ENCODE measurements at places on chromosomes 6 and 20.

DNA sequence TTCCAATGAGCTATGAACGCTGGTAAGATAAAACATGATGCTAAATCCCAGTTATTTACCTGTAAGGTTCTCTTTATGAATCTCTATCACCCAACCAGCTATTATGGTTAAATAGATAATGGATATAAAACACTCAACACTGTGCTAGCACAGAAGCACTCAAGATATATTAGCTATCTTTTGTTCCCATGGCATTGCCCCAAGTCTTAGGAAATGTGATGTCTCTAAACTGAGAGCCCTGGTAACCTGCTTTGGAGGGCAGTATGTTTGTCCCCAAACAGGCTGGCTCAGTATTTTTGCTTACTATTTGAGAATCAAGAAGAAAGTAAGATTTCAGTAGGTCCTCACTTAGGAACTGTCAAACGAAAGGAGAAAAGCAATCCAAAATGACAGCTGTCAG is 90.5 kb downstream of the BTBD9 start:
- no peak for DNase-seq

GRCh38 chr6:168229368-168229752 is 90.2 kb downstream of the DACT2 start:
- no peak for DNase-seq

- no peak for DNase-seq
Observed at GRCh38 chr6:5115168-5115567, 30.0 kb downstream of the PPP1R3G start.

- no peak for DNase-seq
Observed at GRCh38 chr6:114862819-114863218, 520.0 kb upstream of the HS3ST5 start.

- no peak for DNase-seq
Observed at GRCh38 chr20:62142252-62143080, 728 bp downstream of the PSMA7 start.

DNA sequence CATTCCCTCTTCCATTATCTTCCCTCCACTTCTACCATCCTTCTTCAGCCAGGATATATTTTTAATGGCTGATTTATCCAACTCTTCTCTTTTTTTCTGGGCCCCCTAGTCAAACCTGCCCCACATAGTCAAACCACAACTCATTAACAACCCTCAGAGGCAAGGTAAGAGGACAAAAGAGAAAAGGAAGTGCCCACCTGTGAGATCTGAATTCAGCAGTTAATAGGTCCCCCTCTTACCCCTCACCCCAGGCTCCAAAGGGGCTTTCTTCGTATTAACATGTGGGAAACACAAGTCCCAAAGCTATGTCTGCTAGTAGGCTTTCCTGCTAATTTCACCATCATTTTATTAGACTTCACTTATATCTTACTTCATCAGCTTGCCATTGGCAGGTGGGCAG is 44.1 kb upstream of the TSPYL1 start:
- DNase-seq, result no peak

DNA sequence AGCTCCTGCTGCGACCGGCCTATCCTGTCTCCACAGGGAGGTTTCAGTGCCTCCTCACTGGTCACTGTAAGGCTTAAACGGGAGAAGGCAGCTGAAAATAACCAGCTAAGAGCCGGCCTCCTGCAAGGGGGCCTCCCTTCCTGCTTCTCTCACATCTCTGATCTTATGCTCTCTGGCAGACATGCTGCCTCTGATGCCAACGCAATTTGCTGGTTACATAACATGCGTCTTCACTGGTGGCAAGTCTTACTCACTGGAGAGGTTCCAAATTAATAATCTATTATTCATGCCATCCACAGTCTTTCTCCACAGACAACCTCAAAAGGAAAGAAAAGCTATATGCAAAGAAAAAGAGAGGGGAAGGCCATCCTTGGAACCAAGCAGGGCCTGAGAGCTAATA is 91.8 kb upstream of the LRFN2 start:
- DNase-seq, result no peak

- DNase-seq, result no peak
Observed at GRCh38 chr20:41350408-41350962, 9.9 kb downstream of the LPIN3 start.

GRCh38 chr6:105832313-105832761 is 253.8 kb upstream of the PRDM1 start:
- peak; percentile 31 for DNase-seq

DNA sequence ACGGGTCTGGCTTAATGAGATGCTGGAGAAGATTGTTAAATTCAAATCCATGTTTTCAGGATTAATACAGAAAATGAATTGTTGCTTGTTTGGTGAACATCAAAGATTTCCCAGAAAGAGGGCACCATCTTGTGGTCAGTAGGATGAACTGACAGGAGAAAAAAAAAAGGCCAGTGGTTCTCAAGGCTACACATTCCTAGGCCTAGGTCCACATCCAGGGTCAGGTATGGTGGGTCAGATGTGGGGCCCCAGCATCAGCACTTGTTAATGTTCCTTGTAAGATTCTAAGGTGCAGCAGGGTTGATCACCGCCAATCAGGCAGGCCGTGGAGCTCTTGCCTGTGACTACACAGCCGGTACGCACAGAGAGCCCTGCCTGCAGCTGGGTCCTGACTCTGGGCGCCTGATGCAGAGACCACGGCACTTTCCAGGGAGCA is 34.0 kb upstream of the FOXO3 start:
- DNase-seq, result peak; percentile 32

DNA sequence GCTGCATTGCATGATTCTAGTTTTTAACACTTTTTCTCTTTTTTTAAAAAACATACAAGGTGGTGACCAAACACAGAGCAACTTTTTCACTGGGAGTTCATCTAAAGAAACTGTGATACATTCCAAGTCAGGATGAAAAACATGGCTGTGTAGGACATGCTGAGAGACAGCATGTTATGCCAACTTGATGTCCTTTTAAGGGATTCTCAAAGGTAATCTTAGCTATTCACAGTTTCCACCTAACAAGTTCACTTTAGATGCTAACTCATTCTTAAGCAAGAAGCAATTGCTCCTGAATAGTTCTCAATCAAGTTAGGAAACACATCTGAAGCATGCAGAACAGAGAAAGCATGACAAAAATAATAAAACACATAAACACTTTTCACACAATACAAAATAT is 3.3 kb downstream of the ASCC3 start:
- DNase-seq, result no peak

DNA sequence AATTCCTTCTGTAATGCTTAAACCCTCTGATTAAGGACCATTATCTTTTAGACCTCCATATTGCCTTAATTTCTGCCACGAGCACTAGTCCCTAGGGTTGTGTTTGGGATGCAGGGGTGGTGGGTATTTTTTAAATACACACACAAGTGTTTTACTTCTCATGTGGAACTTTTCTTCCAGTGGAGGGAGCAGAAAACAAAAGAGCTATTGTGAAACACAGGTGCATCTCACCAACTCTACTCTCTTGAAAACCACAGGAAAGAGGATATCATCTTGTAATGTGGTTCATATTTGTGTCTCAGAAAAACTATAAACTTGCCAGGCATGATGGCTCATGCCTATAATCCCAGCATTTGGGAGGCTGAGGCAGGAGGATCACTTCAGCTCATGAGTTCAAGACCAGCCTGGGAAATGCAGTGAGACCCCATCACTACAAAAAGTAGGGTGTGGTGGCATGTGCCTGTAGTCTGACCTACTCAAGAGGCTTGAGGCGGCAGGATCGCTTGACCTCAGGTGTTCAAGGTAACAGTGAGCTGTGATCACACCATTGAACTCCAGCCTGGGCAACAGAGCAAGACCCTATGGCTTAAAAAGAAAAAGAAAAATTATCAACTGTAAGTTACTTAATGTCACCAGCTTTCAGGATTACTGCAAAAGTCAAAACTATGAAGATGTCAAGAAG is 37.3 kb downstream of the MRS2 start:
- no peak for DNase-seq

DNA sequence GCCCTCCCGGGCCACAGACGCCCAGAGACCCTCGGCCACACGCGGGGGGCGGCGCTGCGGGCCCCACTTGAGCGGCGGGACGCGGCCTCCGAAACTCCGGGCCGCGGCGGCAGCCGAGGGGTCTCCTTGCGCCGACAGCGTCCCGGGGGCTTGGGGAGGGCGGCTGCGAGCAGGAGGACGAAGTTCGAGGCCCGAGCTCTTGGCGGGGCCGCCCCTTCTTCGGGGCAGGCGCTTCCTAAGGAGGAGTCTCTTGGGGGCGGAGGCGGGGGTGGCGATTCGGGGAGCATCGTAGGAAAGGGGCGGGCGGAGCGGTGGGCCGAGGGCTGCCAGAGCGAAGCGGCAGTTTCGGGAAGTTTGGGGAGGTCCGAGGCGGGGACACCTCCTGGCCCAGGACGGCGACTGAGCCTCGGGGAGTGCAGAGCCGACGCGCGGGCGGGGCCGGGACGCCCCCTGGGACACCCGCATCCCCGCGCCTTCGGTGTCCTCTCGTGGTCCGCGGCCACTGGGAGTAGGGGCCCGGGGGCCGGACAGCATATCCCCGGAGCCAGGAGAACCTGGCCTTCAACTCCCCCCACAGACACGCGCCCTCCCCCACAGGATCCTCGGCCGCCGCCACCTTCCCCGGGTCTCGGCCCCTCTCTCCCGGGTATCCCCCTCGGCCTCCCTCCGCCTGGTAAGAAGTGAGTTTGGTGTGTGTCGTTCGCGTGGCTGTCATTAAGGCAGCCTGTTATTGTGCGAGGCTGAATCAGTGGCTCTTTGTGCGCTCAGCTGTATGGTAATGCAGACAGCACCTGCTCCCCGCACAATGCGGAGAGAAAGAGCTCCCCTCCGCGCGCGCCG is 613 bp upstream of the DLL1 start:
- no peak for DNase-seq

All from bone marrow (tissue), 2 donors.